ENCODE measurements at places on chromosomes 13 and 19. TPM values are rescaled to one million over a fixed set of nuclear protein-coding genes. Genes with fewer than 3 reads are reported as not detected.
A peak's percentile ranks its signal among the peaks of the same experiment; 100 is the strongest.

SCAMP4 gene
- 106 TPM for total RNA-seq

CATSPERD gene
- total RNA-seq = not detected

METTL21C gene
- total RNA-seq = not detected

DNA sequence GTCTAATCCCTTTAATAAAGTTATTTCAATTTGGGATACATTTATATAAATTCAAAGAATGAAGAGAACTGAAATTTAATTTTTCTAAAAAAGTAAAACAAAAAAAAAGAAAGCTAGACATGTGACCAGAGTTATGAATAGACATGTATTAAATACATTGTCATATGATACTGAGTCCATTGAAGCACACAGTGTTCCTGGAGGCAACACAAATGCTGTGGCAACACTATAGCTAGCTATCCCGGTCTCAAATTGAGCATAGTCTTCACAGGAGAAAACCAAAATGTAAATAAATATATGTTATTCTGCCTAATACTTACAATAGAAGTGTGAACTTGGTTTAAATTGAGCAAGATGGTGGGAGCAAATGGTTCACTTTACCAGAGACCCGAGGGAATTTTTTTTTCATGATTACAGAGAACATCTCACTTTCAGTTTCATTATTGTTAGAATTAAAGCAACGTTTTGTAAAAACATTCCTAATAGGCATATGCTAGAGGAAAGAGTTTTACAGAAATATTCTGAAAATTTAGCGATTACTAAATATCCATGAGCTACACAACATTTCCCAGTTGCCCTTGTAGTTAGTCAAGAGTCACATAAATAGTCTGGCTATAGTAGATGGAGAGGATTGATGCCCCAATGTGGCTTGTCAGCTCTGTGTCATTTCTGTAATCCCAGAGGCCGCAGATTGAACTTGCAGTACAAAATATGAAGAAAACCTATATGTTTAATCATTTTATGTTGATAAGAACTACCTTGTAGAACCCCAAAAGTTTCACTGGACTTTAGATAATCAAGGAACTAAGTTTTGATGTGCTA is 775.7 kb upstream of the SPRY2 start:
- H3K36me3 ChIP-seq = no peaks in the 10 kb centered on the region
- no peaks in the 10 kb centered on the region for H3K4me1 ChIP-seq
- no peaks in the 10 kb centered on the region for H3K27me3 ChIP-seq
- no peak overlapping the region for H3K4me3 ChIP-seq
- H3K27ac ChIP-seq = no peak overlapping the region

DNA sequence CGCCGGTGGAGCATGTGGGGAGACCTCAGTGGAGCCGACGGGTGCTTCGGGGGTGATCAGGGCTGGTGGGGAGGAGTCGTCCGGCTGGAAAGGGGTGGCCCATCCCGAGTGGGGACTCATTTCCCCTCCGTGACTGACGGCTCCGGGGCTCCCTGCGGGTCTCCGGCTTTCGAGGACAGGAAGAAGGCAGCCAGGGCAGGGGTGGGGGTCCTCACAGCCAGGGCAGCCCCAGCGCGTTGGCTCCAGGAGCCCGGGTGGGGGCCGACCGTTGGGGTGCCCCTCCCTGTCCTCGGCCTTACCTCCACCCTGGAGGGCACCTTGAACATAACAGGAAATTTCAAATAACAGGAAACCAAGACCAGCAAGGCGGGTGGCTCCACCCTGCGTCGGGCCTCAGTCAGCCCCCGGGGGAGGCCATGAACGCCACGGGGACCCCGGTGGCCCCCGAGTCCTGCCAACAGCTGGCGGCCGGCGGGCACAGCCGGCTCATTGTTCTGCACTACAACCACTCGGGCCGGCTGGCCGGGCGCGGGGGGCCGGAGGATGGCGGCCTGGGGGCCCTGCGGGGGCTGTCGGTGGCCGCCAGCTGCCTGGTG is at the start of gene S1PR4:
Gene S1PR4, plus strand, starts transcription at position 393 of the 596 bp plus-strand sequence. Its CDS starts 24 bp downstream, at position 417.
- no peaks in the 10 kb centered on the region for H3K27me3 ChIP-seq
- H3K36me3 ChIP-seq = no peaks in the 10 kb centered on the region
- H3K27ac ChIP-seq = no peak within 1 kb of the TSS
- no peak within 1 kb of the TSS for H3K4me3 ChIP-seq

DNA sequence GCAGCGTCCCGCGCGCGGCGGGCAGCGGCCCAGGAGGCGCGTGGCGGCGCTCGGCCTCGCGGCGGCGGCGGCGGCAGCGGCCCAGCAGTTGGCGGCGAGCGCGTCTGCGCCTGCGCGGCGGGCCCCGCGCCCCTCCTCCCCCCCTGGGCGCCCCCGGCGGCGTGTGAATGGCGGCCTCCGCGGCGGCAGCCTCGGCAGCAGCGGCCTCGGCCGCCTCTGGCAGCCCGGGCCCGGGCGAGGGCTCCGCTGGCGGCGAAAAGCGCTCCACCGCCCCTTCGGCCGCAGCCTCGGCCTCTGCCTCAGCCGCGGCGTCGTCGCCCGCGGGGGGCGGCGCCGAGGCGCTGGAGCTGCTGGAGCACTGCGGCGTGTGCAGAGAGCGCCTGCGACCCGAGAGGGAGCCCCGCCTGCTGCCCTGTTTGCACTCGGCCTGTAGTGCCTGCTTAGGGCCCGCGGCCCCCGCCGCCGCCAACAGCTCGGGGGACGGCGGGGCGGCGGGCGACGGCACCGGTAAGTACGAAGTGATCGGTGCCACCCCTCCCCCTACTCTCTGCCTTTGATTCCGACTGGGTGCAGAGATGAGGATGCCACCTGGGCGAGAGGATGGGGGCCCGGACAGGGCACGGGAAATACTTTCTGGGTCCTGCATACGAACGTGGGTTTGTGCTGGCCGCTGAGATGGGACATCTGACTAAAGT is 874 bp downstream of the TRIM28 start:
- peak overlapping the region; percentile 99 for H3K4me3 ChIP-seq
- peaks cover 31% of the 10 kb centered on the region for H3K36me3 ChIP-seq
- DNase-seq = peak; percentile 49
- H3K27ac ChIP-seq = peak overlapping the region; percentile 32
- peaks cover 15% of the 10 kb centered on the region for H3K27me3 ChIP-seq
- peaks cover 8% of the 10 kb centered on the region for H3K4me1 ChIP-seq

- DNase-seq = no peak
- H3K36me3 ChIP-seq = no peaks in the 10 kb centered on the region
- no peaks in the 10 kb centered on the region for H3K4me1 ChIP-seq
- no peaks in the 10 kb centered on the region for H3K27me3 ChIP-seq
- H3K27ac ChIP-seq = no peak overlapping the region
- H3K4me3 ChIP-seq = no peak overlapping the region
Observed at GRCh38 chr19:43310221-43310620, 40.9 kb upstream of the PSG9 start.

DNA sequence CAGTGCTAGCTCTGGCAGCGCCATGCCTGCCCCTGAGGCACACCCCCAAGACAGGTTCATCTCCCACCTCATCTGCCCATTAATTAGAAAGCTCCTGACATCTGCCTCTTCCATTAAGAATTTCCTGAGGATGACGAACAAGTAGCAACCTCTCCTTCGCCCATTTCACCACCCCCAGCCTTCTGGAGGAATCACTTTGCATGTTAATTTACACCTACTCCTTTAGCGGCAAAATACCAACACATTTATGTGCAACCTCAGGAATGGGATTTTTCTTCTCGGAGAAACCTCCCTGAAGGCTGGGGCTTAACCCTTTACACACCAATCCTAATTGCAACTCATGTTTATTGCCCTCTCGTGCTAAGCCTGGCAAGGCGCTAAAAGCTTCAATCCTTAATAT is 13.8 kb downstream of the SLC7A1 start:
- H3K27me3 ChIP-seq = no peaks in the 10 kb centered on the region
- peak overlapping the region; percentile 59 for H3K27ac ChIP-seq
- peaks cover 68% of the 10 kb centered on the region for H3K4me1 ChIP-seq
- peak overlapping the region; percentile 31 for H3K4me3 ChIP-seq

DNA sequence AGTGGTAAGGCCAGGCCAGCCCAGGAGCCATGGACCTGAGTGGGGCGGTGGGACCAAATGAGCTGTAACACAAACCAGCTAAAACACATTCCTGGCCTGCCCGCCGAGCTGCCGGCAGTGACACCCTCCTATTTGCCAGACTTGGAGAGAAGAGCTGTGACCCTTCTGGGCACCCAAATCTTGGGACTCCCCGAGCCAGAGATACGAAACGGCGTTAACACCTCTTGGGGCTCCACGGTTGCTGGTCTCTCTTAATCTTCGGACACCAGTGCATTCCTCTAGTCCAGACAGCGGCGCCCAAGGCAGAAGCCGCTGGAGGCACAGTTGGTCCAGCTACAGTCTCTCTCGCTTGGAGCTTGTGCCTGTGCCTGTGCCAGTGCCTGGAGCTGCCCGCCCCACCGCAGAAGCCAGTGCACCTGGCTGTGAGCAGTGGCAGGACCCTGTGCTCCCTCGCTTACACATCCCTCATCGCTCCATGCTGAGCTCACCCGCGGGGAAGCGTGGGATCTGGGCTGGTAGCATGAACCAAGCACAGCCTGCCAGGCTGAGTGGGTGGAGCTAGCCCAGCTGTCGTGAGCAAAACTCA is 147.2 kb upstream of the KLHL1 start:
- H3K4me1 ChIP-seq = no peaks in the 10 kb centered on the region
- no peak overlapping the region for H3K4me3 ChIP-seq
- H3K27ac ChIP-seq = no peak overlapping the region
- H3K27me3 ChIP-seq = no peaks in the 10 kb centered on the region

DNA sequence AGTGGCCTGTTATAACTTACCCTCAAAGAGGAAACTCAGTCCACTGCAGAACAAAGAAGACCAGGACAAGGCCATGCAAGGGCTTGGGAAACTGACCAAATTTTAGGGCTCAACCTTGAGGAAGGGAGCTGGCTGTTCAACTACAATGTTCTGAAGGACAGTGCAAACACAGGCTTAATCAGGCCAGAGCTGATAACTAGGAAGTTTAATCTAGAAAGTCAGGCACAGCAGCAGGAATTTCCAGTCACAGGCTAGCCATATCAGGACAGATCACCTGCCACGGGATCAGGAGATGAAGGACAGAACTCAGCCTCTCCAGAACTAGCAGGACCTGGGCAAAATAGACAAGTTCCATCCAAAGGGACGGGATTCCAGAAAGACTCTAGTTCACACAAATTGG is 89.4 kb downstream of the ENOX1 start:
- peaks cover 21% of the 10 kb centered on the region for H3K4me1 ChIP-seq
- no peak for DNase-seq
- no peak overlapping the region for H3K4me3 ChIP-seq

DNA sequence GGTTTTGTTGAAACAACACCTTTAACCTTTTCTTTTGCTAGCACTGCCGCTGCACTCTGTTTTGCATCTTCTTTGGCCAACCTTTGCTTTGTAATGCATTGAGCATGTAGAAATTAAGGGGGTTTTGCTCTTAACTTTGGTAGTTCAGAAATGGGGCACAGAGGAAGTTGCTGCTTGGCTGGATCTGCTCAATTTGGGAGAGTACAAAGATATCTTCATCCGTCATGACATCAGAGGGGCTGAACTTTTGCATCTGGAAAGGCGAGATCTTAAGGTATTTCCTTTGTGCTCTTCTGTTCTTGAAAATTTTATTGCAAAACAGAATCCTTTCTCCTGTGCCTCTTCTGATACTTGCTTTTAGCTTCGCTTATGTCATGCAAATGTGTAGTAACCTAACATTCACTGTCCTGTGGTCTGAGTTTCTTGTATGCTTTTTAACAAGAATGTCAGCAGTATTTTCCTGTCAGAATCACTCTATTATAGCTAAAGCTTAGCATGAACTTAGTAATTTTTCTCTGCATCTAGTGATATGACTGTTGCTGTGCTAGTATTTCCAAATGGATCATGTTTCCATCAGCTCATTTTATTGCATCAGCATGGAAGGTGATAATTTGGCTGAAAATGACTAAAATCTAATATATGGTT is 50.7 kb upstream of the AKAP11 start:
- H3K36me3 ChIP-seq = no peaks in the 10 kb centered on the region
- no peaks in the 10 kb centered on the region for H3K27me3 ChIP-seq
- H3K27ac ChIP-seq = peak overlapping the region; percentile 18

Measured in GM23338 (cell line).